ENCODE measurements at places on chromosomes 3 and 15. TPM values are rescaled to one million over a fixed set of nuclear protein-coding genes. Genes with fewer than 3 reads are reported as not detected.
A peak's percentile ranks its signal among the peaks of the same experiment; 100 is the strongest.

GOLGA8A gene
- total RNA-seq, result 3.2 TPM

- no peak for DNase-seq
Measured at GRCh38 chr3:46512191-46512749, 14.5 kb downstream of the RTP3 start.

DNA sequence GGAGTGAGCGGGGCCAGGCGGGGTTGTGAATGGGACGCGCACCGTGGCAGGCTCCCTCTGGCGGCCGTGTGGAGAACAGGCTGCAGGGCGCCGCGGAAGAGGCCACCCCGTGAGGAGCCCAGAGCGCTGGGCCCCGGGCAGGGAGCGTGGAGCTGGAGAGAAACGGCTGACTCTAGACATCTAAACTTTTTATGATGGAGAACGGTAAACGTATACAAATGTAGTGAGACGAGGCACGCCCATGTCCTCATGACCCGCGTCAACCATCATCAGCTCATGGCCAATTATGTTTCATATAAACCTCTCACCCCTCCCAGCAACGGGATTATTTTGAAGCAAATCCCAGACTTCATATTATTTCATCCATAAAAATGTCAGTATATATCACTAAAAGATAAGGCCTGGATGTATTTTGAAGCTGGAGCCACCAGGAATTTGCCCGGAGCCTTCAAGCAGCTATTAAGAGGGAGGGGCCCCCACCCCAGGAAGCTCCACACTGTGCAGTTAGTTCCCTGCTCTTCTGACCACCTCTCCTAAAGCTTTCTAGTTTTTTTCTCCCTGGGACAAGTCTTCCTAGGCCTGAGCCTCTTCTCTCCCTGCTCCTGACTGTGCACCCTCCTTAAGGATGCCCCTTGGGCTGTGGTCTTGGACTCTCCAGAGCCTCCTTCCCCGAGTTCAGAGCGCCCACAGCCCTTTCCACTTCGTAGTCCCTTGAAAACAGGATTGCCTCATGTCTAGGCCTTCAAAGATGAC is 149.5 kb downstream of the SMAD6 start:
- no peak for DNase-seq

GRCh38 chr3:143352850-143353550 is 233.4 kb downstream of the CHST2 start:
- DNase-seq, result no peak

GRCh38 chr3:55955891-55956477 is 468.9 kb upstream of the WNT5A start:
- no peak for DNase-seq

GRCh38 chr3:188348435-188349244 is 194.7 kb downstream of the LPP start:
- peak; percentile 80 for DNase-seq

GRCh38 chr3:112681822-112682325 is 40.9 kb upstream of the CCDC80 start:
- peak; percentile 77 for DNase-seq

GRCh38 chr3:36381311-36381956 is 1.1 kb downstream of the STAC start:
- no peak for DNase-seq

CAMP gene
- not detected for total RNA-seq

GRCh38 chr3:122077293-122078234 is 22.4 kb downstream of the CD86 start:
- no peak for DNase-seq

C3orf49 gene
- total RNA-seq, result not detected

- no peak for DNase-seq
Measured at GRCh38 chr3:78845605-78846004, 922.2 kb downstream of the ROBO1 start.

ITPKA gene
- total RNA-seq, result 0.25 TPM

TRIM59 gene
- 12.5 TPM for total RNA-seq

DNA sequence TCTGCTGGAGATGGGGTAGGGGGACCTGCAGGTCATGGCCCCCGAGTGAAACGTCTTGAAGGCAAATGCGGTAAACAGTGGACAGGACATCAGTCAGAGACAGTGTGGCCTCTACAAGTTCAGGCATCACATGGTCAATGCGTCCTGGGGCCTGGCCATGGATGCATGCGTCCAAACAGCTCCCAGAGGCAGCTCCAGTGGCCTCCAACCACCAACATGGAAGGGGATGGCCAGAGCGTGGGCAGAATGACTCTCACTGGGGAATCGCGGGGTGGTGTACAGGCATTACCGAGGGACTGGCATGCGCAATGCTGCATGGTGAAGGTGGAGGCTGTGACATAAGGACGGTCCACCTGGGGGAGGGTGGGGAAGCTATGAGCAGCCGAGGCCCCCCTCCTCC is 35.6 kb upstream of the IQSEC1 start:
- no peak for DNase-seq

RASGRF1 gene
- 0.51 TPM for total RNA-seq

DNA sequence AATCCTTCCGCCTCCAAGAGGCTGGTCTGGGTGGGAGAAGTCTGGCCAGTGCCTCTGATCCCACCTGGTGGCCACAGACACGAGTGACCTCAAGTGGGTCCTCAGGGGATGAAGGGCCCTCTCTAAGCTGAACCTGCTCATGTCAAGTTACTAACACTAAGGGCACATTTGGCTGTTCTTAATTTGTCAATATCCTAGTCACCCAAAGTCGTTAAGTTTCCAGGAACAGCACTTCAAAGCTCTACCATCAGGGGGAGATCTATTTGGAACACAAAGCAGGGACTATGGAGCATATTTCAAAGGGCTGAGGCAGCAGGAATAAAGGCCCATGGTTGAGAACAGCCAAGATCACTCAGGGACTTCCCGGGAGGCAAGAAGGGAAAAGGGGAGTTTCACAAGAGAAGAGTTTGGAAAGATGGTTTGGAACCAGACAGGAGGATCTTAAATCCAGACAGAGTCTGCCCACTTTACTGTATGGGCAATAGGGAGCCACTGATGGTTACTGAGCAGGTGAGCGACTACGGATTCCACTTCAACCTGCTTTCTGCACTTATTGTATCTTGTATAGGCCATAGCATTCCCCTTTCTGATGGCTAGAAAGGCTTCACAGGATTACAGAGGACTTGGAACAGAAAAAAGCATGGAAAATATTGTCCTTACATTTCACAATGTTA is 13.7 kb downstream of the OXTR start:
- DNase-seq, result no peak

GHSR gene
- total RNA-seq, result not detected

SMCO1 gene
- not detected for total RNA-seq

DNA sequence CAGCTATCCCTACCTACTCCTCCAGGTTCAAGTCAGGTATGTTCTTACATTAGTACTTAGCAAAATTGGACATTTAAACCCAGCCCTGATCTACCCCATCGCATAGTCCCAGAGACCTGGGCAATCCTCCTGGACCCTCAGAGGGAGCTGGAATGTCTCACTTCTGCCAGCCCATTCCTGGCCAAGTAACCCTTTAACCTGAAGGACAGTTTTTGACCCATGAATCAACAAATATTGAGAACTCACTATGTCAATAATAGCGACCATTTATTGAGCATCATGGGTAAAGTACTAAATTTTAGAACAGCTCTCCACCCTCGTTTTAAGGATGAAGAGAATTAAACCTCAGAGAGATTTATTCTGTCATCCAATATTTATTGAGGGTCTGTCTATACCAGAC is 70.4 kb downstream of the RBPMS2 start:
- DNase-seq, result no peak

DNA sequence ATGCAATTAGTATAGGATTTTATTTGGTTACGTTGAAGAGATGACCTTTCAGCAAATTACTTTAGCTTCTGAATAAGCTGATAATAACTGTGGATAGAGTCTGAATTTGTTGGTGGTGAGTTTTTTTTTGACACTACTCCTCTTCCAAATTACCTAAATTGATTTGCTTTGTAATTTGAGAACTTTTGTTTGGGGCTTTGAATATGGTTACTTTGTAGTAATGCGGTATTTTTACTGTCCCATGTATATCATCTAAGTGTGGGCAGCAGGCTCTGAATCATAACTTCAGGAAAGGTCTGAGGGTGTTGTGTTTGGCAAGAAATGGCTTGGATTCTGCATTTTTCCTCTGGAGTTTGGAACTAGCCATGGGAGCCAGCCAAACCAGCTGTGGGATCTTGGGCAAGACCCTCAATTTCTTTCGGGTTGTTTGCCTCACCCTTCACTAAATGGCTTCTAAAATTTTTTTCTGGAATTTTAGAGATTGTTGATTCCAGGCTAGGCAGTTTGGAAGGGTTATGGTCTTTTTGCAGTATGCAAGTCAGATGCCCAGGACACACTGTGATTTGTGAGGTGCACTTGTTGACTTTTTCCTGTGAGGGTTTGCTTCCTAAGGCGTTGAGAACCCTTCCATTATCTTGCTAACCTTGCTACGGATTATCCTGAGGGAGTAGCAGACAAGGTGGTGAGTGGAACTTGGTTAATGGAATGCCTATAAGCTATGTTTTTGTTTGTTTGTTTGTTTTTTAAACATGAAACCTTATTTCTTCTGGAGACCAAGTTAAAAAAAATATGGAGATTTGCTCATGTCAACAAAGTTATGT is 10.4 kb downstream of the PTPRG start:
- DNase-seq, result peak; percentile 60

DNA sequence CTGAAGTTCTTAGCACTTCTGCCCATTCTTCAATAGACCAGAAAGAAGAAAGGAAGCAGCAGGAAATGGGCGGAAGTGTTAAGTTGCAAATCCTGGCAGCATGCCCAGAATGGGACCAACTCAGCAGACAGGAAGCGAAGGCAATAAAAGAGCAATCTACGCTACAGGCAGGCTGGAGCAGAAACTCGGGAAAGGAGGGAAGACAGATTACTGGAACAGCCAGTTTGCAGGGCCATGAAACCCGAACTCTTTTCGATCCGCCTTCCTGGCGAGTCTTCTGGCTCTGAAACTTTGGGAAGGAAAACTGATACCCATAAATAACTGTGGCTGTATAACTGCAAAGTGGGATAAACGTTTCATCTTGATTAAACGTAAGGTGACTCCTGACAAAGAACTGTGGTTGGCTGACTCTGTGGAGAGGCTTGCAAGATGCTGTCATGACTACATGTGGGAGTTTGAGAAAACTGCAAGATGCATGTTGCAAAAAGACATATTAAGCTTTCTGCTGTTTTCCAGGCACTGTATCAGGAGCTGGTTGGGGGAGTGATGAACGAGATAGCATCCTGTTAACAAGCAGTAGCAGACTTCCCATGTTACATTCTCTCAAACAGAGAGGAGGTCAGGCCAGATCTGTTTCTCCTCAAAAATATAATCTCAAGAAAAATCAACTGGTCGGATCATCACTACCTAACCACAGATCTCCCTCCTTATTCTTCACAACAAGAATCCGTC is 67.8 kb downstream of the FMN1 start:
- peak; percentile 30 for DNase-seq

GRCh38 chr3:97360804-97361203 is 403.8 kb upstream of the ARL6 start:
- DNase-seq, result no peak

- DNase-seq, result no peak
Measured at GRCh38 chr3:172094621-172095557, 55.5 kb downstream of the FNDC3B start.

DNA sequence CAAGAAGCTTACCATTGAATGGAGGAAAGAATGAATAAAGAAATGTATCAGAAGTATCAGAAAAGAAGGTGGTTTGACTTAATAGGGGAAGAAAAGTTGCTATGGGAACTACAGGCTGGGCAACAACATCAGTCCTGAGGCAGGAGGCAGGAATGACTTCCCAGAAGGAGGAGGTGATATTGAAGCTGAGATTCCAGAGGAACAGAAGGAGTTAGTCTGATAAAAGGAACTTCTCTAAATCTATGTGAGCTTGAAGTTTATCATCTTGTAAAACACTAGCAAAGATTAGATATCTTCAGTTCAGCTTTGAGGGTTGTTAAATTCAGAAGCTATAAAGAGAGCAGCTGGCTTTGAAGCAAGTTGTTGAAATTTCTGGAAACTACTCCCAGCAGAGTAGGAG is 213.3 kb upstream of the THRB start:
- DNase-seq, result no peak

WNT5A gene
- total RNA-seq, result 5.8 TPM

DNA sequence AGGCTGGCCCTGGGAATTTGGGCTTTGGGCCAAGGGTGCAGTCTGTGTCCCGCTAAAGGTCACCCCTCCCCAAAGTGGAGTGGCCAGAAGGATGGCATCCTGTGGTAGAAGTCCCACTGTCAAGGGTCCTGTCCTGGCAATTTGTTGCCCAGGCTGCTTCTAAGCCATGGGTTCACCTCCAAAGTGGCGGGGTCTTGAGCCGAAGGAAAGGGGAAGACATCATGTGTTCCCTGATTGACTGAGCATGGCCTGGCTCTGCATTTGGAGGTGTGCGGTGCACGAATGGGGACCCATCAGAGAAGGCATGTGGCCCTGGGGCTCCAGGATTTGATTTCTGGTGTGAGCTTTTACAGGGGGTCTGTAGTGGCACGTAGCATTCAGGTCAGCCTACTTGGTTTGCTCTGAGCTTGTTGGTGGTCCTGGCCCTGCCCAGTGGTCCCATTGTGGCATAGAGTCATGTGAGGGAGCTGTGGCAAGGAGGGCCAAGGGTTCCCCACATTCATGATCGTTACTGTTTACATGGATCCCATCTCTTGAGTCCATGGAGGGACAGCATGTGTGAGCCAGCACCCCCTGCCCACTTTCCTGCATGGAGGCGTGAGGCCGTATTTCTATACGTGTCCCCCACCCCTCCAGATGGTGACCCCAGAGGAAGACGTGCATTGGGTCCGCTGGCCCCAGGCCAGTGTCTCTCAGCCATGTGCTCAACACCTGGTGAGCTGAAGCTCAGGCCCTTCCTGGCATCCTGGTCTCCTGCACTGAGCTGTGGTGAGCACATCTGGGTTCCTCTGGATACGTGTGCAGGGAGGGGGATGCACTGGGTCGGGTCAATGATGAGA is 225.1 kb downstream of the SNRPN start:
- no peak for DNase-seq

DNA sequence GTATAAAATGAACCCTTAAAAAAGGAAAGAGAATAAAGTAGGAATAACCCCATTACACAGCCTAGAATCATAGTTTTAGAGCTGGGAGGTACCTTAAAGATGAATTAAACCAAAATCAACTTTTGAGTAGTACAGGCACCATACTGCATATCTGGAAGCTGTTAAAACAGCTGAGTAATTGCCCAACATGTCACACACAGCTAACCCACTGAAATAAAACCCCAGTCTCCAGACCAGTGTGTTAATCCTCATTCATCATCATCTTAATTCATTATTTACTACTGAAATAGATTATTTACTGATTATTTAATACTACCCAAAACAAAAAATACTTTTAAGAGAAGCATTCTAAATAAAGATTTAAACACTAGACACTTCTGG is 52.8 kb downstream of the GPR160 start:
- no peak for DNase-seq

DNA sequence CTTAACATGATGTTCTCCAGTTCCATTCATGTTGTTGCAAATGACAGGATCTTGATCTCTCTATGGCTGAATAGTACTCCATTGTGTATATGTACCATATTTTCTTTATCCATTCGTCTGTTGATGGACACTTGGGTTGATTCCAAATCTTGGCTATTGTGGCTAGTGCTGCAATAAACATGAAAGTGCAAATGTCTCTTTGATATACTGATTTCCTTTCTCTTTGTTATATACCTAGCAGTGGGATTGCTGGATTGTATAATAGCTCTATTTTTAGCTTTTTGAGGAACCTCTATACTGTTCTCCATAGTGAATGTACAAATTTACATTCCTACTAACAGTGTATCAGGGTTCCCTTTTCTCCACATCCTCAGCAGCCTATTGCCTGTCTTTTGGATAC is 5.9 kb upstream of the RBP2 start:
- no peak for DNase-seq
